ENCODE measurements at places on chromosomes 16 and 17. TPM values are rescaled to one million over a fixed set of nuclear protein-coding genes. Genes with fewer than 3 reads are reported as not detected.
A peak's percentile ranks its signal among the peaks of the same experiment; 100 is the strongest.

DNA sequence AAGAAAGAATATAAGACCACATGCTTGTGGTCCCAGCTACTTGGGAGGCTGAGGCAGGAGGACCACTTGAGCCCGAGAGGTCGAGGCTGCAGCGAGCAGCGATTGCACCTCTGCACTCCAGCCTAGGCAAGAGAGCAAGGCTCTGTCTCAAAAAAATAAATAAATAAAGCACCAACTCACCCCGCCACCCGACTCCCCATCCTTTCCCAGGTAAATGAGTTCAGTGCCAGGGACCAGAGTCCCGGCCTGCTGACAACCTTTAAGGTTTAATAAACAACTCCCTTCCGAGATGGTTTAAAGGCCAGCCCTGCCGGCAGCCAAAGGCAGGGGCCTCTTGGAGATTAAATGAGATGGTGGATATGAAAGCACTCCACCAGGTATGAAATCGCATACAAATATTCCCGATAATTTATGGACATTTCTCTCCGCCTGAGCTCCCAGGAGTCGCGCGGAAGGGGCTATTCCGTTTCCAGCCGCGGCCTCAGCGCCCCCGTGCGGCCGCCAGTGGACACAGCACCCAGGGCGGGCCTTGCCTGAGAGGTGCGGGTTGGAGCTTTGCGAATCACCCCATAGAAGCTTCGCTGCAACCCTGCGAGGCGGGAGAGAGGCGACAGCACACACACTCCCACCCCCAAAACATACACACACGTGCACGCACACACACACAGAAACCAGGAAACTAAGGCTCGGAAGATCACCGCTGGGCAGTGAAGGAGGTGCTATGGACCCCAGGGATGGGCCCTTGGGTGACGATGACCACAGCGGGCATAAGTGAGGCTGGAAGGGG lies 4.0 kb upstream of the RPL38 start:
- peak; percentile 74 for DNase-seq

DNA sequence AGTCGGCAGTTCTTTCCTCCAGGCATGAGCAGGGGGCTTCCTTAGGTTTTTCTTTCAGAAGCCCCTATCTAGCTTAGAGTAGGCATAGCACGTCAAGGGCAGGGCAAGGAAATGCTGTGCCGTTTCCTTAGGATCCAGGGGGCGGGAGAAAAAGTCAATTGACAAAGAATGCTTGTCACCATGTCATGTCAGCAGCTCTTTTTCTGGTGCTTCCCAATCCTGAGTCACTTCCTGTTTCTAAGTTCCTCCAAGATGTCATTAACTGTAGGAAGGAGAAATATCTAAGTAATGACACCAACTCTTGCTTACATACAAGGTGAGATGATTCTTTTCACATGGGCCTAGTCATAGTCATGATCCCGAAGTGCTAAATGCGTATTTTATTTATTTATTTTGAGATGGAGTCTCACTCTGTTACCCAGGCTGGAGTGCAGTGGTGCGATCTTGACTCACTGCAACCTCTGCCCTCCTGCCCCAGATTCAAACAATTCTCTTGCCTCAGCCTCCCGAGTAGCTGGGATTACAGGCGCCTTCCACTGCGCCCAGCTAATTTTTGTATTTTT lies 35.2 kb downstream of the GJC1 start:
- DNase-seq = no peak

SPATA22 gene
- 2.5 TPM for total RNA-seq

IL21R gene
- total RNA-seq = not detected

DNA sequence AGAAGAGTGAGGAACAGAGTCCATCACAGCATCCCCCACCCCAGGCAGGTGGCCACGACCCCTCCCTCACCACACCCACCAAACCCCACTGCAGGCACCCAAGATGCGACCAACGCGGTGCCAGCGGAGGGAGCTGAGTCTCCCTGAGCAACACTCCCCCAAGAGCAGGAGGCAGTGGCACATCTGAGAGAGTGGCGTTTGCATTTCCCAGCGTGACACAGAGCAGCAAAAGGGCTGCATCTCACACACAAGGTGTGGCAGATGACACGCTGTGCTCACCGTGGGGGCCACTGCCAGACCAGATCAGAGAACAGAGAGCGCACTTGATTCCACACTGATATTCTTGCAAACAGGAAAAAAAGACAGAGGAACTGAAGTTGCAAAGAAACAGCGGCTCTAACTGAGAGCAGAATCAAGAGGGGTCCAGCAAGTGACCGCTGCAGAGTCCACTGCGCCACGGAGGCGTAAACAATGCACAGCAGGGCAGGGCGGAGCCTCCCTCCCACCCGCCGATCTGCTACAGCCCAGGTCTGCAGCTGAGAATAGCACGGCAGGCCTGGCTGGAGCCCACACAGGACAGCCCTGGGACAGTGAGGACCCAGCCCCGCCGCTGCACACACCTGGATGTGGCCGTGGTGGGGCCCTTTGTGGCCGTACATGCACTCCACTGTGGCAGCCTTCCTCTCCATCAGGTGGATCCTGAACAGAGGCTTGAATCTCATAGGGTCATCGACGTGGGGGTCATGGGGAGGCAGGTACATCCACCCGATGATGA lies 26.0 kb upstream of the C16orf95 start:
- no peak for DNase-seq

C17orf113 gene
- 3.3 TPM for total RNA-seq

- DNase-seq = no peak
These were observed 2.1 kb downstream of the CCL4L2 start for GRCh38 chr17:36212966-36213365.

DNA sequence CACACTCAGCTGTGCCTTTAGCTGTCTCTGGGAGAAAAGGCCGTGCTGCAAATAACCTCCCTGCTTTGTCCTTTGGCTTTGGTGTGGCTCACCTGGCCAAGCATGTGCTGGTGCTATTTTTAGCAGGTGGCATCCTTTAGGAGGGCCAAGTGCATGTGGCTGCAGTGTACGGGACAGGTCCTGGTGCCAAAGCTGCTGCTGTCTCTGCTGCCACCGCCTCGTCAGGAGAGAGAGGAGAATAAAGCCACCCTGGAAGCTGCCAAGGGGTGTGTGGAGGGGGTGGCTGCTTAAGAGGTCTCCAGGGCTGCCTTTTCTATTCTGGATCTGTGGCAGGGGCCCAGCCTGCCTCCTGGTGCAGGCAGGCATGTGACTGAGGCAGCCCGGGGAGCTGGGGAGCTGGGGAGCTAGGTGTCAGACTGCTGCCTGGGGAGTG lies 6.2 kb downstream of the AKAP1 start:
- no peak for DNase-seq

DNA sequence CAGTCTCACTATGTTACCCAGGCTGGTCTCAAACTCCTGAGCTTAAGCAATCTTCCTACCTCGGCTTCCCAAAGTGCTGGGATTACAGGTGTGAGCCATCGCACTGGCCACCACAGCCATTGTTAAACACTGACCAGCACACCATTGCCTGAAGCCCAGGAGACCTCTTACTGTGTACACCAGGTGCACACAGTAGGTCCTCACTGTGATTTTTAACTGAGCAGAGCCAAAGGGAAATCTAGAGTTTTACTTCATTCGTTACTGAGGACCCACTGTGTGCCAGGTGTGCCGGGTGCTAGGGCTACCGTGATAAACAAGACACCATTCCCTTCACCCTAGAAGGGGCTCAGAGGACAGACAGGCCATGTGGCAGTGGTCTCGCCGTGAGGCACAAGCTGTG lies 4.2 kb downstream of the ITGB4 start:
- no peak for DNase-seq

GRCh38 chr16:6447021-6447790 lies 885.4 kb upstream of the RBFOX1 start:
- DNase-seq = no peak

DNA sequence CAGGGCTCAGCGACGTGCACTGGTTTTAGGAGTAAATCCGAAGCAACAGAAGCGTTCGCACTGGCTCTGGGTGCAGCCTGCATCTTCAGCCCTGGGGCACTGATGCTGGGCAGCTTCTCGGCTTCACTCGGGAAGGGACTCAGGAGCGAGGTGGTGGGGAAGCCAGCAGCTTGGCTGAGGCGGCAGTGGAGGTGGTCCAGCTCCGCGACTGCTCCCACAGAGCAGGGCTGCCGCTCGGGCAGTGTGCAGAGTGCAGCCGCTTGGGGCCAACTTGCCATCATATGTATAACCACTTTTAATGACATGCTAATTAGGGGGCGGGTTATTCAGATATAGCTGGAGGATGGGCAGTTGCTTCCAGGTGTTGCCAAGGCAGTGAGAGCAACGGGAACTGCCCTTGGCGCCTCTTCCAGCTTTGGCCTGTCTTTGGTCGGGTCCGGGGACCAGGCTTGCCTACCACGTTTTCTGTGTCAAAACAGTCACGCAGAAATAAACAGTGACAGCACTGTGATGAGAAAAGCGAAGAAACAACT lies 26.7 kb downstream of the METRNL start:
- DNase-seq = no peak

DNA sequence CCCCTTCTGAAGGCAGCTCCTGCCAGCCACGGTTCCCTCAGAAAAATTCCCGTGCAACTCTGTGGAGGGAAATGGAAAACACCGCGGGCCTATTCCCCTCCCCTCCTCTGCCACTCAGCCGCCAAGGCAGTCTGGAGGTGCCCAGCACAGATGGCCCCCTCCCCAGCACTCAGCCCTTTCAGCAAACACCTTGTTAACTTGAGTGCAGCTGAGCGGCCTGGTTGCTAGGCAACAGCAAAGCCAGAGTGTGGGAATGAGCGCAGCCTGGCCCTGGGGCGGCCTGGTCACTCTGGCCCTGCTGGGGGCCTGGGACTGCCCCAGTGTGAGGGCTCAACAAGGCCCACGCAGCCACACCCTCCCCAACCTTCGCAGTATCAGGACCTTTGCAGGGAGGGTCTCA lies 32.8 kb downstream of the CACNA1G start:
- DNase-seq = no peak

- DNase-seq = no peak
These were observed 31.9 kb downstream of the ARHGAP23 start for GRCh38 chr17:38460082-38460715.

DNA sequence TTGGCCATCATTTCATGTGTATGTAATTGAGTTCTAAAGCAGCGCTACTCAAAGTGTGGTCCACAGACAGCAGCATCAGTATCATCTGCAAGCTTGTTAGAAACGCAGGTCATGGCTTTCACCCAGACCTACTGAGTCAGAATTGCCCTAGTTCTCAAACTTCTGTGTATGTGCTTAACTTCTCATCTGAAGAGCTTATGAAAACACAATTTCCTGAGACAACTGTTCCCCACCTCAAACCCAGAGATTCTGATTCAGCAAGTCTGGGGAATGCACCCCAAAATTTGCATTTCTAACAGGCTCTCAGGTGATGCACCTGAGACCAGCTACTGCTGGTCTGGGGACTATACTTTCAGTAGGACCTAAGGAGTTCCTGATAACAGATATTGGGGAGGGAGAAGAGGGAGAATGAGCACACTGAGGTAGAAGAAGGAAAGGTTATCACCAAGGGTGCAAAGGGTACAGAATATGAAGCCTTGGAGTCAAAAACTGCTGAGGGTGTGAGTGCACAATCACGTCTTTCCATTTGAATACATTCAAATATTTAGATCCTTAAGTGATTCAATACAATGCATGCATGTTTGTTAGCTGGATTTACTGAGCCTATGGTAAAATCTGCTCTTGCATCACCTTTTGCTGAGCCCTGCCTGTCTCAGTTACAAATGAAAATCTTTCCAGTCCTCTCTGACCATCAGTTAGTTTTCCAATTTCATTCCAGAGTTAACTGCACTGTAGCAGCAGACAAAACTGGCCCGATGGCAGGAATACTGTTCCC lies 29.2 kb upstream of the SKAP1 start:
- DNase-seq = no peak

DNA sequence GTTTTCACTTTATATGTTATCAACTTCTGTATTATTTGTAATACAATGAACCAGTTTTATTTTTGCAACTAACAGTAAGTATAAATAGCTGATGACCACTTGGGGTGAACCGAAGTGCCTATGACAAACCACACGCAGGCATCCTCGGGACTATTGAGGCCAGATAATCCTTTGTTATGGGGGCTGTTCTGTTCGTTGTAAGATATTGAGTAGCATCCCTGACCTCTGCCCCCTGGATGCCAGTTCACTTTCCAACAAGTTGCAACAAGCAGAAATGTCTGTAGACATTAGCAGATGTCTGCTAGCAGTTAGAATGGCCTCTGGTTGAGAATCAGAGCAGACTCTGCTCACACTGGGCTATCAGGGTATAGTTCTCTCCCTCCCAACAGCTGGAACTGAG lies 277.0 kb downstream of the WWOX start:
- no peak for DNase-seq

GRCh38 chr17:44913676-44914075 lies 1.6 kb downstream of the GFAP start:
- DNase-seq = no peak

DNA sequence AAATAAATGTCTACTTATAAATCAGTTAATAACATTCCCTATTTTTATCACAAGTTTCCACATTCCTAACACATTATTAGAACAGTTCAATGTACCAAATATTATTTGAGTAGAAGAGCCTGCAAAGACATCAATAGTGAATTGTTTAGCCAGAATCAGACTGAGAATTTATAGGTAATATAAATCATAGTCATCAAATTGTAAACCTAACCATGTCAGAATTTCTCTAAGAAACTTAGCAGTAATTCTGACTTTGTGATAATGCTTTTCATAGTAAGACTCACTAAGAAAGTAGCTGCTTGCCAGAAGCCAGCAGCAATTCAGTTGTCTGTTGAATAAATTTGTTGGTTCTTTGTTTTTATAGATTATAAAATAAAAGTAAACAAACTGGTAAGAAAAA lies 111.3 kb downstream of the USP32 start:
- DNase-seq = no peak

- no peak for DNase-seq
These were observed 37.0 kb downstream of the MARF1 start for GRCh38 chr16:15605839-15606517.

- no peak for DNase-seq
These were observed 13.5 kb downstream of the POLR2A start for GRCh38 chr17:7497636-7498035.

HIGD1B gene
- 19.1 TPM for total RNA-seq

AOC3 gene
- total RNA-seq = 1.4 TPM

- no peak for DNase-seq
These were observed 29.2 kb downstream of the GNA13 start for GRCh38 chr17:65027305-65027704.

- peak; percentile 97 for DNase-seq
These were observed at the start of gene SMIM5 for GRCh38 chr17:75632863-75633485. SMIM5 (plus strand) TSS chr17:75633434; CDS start chr17:75640202, 6,768 bp downstream.

- DNase-seq = no peak
These were observed 8.0 kb upstream of the WDR45B start for GRCh38 chr17:82656266-82656665.

- DNase-seq = no peak
These were observed 5.9 kb downstream of the PHAF1 start for GRCh38 chr16:67115639-67116038.

GRCh38 chr17:77753246-77753645 lies 205.3 kb upstream of the TNRC6C start:
- DNase-seq = no peak

- DNase-seq = no peak
These were observed 21.5 kb downstream of the UBE2G1 start for GRCh38 chr17:4344926-4345325.

- peak; percentile 51 for DNase-seq
These were observed 1.9 kb downstream of the SLC16A3 start for GRCh38 chr17:82230609-82231311.
